Hindlimb muscle (tissue), 1 donor: ENCODE measurements at places on chromosomes 7 and 10.

GRCh38 chr7:18927134-18927533 is 190.3 kb downstream of the TWIST1 start:
- DNase-seq: no peak

DNA sequence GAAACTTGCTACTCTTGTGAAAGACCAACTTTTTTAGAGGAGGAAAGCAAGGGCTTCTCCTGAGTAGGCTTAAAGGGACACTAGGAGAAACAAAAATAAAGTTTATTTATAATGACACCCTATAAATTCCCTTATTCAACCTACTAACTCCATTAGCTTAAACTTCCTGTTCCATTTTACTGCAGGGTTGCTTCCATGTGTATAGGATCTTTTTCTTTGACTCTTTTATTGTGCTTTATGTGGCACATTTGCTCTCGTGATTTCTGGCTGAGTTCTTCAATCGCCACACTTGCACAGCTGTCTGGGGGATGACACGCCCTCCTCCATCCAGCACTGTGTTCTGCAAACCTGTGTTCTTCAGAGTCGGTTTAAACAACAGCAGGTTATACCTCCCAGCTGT is 225.7 kb upstream of the NPVF start:
- DNase-seq: no peak

DNA sequence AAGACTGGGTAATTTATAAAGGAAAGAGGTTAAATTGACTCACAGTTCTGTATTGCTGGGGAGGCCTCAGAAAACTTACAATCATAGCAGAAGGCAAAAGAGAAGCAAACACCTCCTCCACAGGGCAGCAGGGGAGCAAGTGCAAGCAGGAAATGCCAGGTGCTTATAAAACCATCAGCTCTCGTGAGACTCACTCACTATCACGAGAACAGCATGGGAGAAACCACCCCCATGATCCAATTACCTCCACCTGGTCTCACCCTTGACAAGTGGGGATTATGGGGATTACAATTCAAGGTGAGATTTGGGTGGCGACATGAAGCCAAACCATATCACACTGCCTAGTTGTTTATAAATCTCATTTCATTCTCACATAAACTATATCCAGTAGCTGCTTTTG is 28.0 kb upstream of the CPN1 start:
- no peak for DNase-seq

DNA sequence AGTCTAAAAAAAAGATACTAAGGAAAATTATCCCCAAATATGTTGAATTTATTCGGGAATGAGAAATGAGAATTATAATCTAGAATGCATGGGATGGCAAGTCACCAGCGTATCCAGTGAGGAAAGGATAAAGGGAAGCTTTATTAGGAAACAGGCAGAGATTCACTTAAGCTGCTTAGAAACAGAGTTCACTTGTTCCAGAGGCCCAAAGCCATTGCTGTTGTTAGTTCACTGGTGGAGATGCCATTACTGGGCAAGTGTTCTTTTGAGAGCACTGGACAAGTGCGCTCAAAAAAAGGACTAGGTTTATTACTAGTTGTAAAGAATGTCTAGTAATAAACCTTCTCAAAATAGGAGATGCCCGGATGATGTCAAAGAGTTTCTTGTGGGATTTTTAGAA is 51.2 kb downstream of the MICU1 start:
- DNase-seq: no peak

DNA sequence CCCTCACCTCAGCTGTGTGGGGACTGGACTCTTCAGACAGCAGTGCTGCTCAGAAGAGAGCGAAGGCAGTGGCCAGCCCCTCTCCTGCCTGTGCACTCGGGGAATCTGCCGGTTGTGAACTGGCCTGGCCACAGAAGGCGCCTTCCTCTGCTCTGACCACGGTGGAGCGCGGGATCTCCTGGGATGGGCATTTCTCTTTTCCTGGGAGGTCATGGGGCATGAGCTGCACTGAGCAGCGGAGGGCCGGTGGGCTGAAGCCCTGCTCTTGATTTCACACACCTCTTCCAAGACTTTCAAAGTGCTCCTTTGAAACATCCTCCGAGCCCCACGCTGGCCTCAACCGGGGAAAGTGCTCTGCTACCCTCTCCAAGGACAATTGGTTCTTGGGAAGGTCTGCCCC is 125.6 kb upstream of the FAM20C start:
- no peak for DNase-seq

- no peak for DNase-seq
Measured at GRCh38 chr7:137360087-137360679, 16.6 kb upstream of the PTN start.

DNA sequence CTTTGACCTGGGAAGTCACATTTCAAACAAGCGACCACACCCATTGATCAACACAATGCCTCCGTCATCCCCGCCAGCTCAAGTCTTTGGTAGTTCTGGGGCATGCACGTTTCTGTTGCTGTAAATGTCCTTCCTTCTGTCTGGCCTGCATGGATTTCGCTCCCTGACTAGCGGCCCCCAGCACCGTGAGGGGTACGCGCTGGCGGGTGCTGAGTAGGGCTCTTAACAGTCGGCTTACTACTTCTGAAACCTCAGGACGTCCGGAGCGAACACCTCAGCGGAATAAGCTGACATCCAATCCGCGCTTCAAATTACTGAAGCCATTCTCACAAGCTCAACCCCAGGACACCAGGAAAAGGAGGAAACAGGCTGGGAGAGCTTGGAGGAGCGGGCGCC is 505 bp downstream of the NUDCD3 start:
- no peak for DNase-seq

GRCh38 chr7:127383123-127383835 is 9.2 kb downstream of the ZNF800 start:
- DNase-seq: no peak

DNA sequence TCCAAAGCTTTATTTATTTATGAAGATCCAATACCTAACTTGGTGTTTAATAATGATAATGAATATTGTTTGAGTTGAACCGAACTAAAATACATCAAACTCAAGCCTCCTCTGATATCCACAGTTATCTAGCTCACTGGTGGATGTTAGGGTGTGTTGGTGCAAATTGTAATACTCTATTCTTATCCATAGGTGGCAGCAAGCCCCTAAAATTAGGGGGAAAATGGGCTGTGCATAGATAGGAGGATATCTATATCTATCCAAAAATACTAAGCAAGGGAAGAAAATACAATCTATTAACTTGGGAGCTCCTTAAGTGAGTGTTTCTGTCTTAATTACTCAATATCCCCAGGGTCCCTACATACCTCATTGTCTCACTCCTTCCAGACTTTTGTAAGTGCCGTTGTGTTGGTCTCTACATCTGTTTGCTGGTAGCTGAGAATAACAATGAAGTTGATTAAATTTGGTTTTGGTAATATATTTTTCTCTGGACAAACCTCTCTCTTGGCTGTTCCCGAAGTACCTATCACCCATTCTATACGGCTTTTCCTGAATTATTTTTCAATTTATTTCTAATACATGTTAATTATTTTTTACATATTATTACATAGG is 55.0 kb upstream of the VWDE start:
- DNase-seq: peak; percentile 36

- no peak for DNase-seq
Measured at GRCh38 chr10:5532307-5532605, 7.5 kb downstream of the CALML3 start.

DNA sequence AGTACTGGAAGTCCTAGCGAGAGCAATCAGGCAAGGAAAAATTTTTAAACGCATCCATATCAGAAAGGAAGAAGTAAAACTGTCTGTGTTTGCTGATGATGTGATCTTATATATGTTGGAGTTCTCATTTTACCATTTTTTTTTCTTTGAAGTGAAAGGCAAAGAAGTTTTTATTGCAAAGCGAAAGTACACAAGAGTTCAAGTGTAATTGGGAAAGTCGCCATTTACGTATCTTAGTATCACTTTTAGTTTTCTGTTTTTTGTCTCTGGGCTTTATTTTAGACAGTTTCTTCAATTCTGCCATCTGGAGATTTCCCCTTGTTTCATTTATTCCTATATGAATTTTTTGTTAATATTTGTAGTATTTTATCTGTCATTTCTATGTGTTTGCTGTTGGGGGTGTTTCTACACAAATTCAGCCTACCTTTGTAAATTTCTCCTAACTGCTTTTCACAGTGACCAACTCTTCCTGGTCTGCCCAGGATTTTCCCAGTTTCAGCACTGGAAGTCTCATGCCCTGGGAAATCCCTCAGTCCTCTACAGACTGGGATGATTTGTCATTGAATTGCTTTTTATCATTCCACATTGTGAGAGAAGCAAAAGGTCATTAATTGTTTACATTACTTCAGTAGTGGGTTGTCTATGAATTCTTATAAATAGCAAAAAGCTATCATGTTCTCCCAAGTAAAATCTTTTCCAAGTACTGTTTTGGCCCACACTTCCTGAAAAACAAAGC is 23.2 kb downstream of the BET1 start:
- no peak for DNase-seq

DNA sequence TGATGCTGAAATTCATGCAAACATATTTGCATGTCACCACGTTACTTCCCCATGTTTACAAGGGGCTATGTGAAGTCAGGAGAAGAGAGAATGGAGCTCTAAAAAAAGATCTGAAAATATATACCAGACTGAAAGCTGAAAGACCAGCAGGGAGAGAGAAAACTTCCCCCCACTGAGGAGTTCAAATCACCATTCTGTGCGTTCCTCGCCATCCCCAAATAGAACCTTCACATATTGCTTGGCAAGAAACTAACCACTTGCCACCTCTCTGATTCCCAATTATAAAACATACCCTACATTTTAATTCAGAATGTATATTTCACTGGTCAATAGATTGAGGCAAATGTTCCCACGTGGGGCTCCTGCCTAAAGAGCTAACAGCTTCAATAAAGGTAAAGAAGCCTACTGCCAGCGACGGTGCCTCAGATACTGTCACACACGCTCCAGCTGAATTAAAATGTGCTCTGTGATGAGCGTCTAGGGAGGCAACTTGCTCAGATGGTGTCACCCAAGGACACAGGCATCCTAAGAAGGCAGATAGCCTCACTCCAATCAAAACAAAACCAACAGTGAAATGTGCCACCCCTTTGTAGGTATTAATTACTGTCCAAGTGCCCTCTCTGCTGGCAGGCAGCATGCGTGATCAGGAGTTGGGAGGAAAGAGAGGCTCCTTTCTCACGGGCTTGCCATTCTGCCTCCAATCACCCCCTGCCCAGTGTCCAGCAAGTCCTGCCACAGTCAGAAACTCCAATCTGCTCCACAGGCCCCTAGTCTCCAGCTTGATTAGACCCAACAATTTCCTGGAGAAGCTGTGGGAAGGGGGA is 298.2 kb downstream of the GRID1 start:
- DNase-seq: no peak

GRCh38 chr10:49208996-49209395 is 20.8 kb upstream of the TMEM273 start:
- DNase-seq: no peak

GRCh38 chr10:89627830-89628229 is 17.2 kb downstream of the PANK1 start:
- DNase-seq: no peak

DNA sequence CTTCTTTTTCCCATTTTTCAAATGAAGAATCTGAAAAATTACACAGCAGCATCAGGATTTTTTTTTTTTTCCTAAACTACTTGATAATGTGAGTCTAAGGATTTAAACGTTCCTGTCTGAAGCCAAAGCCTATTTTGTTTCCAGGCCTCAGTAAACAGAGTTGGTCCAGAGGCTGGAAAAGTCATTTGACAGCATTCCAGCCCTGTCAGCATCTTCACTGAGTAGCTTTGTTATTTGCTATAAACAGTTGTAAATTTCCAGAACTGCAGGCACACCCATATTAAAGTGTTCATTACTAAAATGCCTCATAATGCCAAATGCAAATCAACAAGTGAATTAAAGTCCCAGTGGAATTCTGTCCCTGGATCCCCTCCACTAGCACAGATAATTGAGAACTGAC is 35.5 kb upstream of the KMT2E start:
- DNase-seq: peak; percentile 64

DNA sequence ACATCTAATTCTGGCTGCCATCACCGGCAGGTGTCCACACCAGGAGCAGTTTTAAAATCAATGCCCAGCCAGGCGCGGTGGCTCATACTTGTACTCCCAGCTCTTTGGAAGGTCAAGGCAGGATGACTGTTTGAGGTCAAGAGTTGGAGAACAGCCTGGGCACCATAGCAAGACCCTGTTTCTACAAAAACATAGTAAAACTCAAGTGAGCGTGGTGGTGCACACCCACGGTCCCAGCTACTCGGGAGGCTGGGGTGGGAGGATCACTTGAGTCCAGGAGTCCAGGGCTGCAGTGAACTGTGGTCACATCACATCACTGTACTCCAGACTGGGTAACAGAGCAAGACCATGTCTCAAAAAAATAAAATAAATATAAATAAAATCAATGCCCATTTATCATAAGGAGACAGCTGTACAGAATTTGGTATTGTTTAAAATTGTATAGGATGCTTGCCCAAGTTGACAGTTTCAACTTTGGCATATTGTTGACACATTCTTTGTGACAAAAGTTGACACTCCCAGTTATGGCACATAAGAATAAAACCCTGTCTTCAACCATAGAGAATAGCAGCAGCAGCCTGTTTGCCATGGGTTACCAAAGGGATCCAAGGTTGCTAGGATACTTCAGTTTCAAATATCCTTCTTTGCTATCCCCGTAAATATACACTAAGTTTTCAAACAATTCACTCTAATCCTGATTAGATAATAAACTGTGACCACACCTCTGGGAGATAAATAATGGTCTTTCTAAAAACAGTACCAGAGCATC is 193.0 kb downstream of the FAM107B start:
- no peak for DNase-seq

GRCh38 chr7:107394831-107395230 is 75.0 kb upstream of the GPR22 start:
- no peak for DNase-seq

- no peak for DNase-seq
Measured at GRCh38 chr7:39605087-39605486, 18.3 kb upstream of the RALA start.

GRCh38 chr7:100606313-100606712 is 4.2 kb downstream of the PCOLCE start:
- no peak for DNase-seq
